ENCODE measurements at places on chromosomes 3 and 15.

- no peak for DNase-seq
Measured at GRCh38 chr3:135997554-135998320, 32.2 kb downstream of the PPP2R3A start.

- DNase-seq = peak; percentile 58
Measured at GRCh38 chr15:83446904-83447709, at the start of gene SH3GL3. Gene SH3GL3, plus strand, starts transcription at chr15:83447341. Its CDS starts 193 bp downstream, at chr15:83447534.

GRCh38 chr15:33636958-33637357 is 326.2 kb downstream of the RYR3 start:
- DNase-seq = no peak

- DNase-seq = no peak
Measured at GRCh38 chr15:73934281-73934680, 8.0 kb downstream of the LOXL1 start.

DNA sequence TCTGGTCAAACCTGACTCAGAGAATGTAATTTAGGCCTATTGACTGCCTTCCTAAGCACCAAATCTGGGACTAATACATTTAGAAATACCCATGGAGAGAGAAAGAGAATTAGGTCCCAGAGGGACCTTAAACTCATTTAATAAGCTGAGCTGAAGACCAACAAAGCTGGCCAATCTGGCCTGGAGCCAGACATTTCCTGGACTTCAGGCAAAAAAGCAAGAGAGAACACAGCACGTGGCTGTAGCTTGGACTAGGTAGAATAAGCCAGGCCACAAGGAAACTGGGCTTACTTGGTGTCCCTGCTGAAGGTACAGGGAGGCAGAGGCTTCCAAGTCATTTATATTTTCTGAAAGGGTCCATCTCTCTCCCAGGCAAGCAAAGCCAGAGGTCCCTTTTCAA is 88.1 kb downstream of the RTP4 start:
- peak; percentile 71 for DNase-seq

DNA sequence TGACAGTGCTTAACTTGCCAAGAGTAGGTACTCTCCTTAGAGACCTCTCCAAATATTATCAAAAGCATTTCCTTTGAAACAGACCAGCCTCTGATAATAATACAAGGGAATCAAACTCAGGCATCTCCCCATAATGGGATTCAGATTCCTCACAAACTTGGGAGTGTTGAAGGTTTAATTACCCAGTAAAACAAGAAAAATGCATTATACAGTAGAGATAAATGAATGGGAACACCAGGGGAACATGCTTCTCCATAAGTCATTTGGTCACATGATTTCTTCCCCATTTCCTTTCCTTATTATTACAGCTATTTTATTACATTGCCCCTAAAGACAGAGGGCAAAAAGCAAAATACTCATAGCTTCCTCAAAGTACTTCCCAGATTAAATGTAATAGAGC is 325.0 kb upstream of the CDIN1 start:
- no peak for DNase-seq

DNA sequence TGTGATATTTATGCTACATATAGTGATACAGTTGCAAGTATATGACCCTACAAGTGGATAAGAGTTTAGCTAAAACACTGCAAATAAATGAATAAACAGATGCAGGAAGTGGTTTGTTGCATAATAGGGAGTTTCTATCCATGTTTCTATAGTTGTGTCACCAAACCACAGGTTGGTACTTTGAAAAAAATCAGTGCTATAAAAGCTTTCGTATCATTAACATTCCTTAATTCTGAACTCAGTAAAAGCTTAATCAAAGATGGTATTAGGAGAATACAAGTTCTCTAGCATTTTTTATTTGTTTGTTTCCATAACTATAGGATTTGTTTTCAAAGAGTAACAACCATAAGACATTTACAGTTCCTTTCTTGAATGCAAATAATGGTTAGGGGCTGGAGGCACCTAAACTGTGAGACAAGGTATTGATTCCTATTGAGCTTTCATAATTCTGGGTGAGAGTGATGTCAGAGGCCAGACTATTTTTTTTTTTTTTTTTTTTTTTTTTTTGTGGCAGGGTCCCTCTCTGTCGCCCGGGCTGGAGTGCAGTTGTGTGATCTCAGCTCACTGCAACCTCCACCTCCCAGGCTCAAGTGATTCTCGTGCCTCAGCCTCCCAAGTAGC is 29.6 kb downstream of the CPOX start:
- DNase-seq = peak; percentile 96

- DNase-seq = no peak
Measured at GRCh38 chr3:120218981-120219380, 66.0 kb downstream of the GPR156 start.

DNA sequence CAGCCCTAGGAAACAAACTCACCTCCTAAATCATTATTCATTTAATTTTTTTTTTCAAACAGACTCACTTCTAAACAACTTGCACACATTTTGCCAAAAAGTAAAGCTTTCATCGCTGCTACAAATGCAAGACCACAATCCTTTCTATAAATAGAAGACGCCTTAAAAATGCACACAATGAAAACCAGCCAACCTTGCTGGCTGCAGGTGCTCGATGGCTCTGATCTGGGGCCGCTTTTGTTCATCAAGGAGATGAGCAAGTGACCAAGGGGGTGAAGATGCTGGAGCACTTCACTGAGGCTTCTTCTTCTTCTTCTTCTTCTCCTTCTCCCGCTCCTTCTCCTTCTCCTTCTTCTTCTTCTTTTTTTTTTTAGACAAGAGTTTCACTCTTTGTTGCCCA is 12.7 kb upstream of the SLC6A6 start:
- no peak for DNase-seq

GRCh38 chr3:72348357-72348756 is 499.9 kb downstream of the SHQ1 start:
- no peak for DNase-seq

GRCh38 chr3:76514836-76515235 is 525.1 kb upstream of the ROBO2 start:
- no peak for DNase-seq

GRCh38 chr15:78691851-78692421 is 50.9 kb upstream of the CHRNB4 start:
- DNase-seq = peak; percentile 51

DNA sequence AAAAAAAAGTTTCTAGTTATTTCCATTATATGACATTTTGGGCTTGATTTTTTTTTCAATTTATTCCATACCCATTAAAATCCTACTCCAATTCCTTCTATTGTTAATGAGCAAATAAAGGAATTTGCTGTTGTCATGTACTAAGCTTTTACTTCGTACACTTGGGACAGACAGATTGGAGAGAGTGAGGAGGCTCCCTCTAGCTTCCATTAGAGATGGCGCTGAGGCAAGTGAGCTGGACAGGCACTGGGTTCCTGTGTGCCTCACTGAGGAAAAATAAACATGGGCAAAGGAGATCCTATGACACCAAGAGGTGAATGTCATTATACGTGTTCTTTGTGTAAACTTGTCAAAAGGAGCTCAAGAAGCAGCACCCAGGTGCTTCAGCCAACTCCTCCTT is 441.1 kb upstream of the MDFIC2 start:
- DNase-seq = no peak

- DNase-seq = peak; percentile 37
Measured at GRCh38 chr3:14548321-14548729, 8.2 kb upstream of the GRIP2 start.

DNA sequence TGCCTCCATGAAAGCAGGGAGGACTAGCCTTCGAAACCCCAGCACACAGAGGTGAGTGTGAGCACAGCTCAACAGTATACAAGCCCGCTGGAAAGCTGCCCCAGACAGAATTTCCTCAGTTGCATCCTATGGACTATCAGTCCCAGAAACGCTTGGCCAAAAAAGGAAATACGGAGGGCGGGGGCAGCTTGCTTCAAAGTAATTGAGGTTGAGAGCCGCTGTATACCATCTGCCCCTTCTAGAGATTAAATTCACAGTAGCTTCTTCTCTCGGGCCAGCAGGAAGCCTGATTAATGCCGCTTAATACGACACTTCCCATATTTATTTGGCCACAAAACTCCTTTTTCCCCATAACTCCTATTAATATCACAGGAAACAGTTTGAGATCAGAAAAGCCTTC is 88.7 kb downstream of the LIPC start:
- DNase-seq = no peak

- DNase-seq = no peak
Measured at GRCh38 chr15:73328149-73328820, 40.5 kb downstream of the HCN4 start.

- no peak for DNase-seq
Measured at GRCh38 chr3:48412375-48413001, 17.4 kb downstream of the PLXNB1 start.

- DNase-seq = peak; percentile 92
Measured at GRCh38 chr3:107796791-107797190, 274.0 kb downstream of the BBX start.

DNA sequence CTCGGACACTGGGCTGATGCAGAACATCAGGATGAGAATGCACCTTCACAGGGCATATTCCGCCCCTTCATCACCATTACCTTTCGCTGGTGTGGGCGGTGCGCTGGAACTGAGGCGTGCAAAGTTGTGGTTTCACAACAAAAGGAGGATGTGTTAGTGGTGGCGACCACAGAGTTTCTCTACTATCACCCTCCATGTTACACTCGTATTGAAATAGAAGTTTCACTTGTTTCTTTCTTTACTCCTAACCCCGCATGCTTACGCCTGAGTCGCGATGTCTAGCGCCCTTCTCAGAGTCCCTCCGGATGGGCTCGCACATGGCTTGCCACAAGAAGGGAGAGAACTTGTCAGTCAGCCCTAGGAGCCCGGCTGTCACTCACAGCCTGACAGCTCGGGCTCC is 148.7 kb downstream of the GABRB3 start:
- no peak for DNase-seq

GRCh38 chr3:42758126-42758525 is 14.9 kb downstream of the CCDC13 start:
- no peak for DNase-seq

- DNase-seq = peak; percentile 78
Measured at GRCh38 chr15:98003996-98004395, 43.5 kb downstream of the ARRDC4 start.

GRCh38 chr3:140265302-140265701 is 330.3 kb downstream of the CLSTN2 start:
- DNase-seq = no peak

- no peak for DNase-seq
Measured at GRCh38 chr3:195139091-195139875, 131.7 kb downstream of the XXYLT1 start.

GRCh38 chr15:68204776-68205557 is at the start of gene CALML4:
Gene CALML4, minus strand, starts transcription at chr15:68205332. Its CDS starts 85 bp downstream, at chr15:68205247.
- peak; percentile 47 for DNase-seq

- no peak for DNase-seq
Measured at GRCh38 chr3:76615719-76616118, 424.2 kb upstream of the ROBO2 start.

DNA sequence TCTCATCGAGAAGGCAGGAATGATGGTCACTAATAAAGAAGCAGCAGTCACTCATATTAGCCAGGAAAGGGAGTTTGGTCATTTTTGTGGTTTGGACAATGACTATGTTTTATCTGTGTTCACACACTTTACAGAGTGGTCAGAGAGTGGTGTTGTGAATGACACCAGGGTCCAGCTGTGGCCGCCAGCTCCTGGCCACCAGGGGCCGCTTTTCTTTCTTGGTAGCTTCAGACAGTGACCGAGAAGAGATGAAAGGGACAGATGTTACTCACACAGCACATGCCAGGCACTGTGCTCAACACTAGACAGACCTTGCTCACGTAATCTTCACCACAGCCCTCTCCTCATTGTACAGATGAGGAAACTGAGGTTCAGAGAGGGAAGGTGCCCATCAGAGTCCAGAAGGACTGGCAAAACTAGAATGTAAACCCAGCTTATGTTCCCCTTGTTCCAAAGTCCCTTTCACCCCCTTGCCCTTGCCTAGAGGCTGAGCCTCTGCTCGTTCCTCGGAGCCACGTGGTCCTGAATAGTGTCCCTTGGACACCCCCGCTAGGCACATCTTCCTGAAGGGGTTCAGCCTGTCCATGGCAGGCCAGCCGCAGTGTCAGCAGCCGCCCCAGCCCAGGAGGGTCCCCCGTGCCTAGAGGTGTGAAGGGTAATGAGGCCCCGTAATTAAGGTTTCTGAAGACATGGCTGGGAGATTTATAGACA is 55.6 kb downstream of the CYP11A1 start:
- no peak for DNase-seq

- peak; percentile 43 for DNase-seq
Measured at GRCh38 chr15:39657668-39658067, 76.8 kb downstream of the THBS1 start.
